Spinal cord (tissue), 10 donors: ENCODE measurements at places on chromosomes 3 and 15.

GRCh38 chr3:130934442-130935089 lies 40.7 kb downstream of the ATP2C1 start:
- DNase-seq = no peak

DNA sequence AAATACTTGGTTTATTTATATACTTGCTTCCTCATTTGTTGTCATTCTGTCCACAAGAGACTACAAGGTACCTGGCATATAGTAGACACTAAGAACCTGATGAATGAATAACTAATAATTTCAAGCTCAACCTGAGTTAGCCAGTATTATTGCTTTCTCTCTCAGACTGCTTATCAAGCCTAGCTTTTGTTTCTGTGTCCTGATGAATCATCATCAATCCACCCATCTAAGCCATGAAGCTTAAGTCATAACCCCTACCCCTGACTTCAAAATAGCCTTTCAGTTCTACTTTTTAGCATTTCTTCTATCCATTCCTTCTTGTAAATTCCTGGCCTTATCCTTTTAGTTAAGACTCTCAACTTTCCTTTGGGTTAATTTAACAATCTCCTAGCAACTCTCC lies 420.8 kb downstream of the EPHA6 start:
- DNase-seq = no peak

- DNase-seq = no peak
Observed at GRCh38 chr3:31013843-31014242, 119.4 kb upstream of the GADL1 start.

DNA sequence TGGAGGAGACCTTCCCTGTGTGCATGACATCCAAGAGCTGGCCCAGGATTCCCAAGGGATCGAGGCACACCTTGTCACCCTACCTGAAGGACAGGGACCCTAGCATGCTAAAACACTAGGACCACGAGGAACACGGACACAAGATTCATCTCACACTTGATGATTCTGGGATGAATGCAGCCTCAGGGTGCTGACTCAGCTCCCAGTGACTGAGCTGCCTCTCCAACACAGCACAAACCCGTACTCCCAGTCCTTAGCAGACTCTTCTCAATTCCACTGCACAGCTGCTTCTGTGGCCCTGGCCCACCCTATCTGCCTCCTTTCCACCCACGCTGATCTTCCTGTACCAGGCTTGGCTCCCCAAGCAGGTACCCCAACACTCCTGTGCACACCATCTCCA lies 9.1 kb upstream of the OXTR start:
- no peak for DNase-seq

- DNase-seq = no peak
Observed at GRCh38 chr3:164095279-164095678, 983.0 kb downstream of the SI start.

DNA sequence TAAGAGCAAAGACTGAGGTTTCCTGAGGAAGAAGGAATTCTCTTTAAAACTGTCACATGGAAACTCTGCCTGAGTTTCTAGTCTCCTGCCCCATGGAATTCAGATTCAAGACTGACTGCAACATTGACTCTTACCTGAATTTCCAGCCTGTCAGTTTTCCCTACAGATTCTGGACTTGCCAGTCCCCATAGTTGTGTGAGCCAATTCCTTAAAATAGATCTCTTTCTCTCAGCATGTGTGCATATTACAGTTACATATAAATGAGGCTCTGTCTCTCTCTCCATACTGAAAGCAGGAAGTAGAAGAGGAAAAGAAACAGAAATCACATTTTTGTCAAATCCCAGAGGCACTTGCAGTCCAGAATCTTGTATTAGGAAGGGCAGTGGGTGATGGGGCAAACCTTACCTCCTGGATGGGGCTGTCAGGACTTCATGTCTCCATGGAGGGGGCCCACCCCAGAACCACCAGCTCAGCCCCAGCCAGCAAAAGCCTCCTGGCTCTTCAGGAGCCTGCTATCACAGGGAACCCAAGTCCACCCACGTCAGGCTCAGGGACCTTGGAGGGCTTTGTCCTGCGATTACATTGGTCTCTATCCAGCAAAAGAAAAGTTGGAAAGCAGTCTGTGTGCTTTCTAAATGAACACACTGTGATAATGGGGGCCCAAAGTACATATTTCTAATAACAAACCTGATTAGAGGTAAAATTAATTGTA lies 18.8 kb upstream of the GOLGA8J start:
- peak; percentile 68 for DNase-seq

DNA sequence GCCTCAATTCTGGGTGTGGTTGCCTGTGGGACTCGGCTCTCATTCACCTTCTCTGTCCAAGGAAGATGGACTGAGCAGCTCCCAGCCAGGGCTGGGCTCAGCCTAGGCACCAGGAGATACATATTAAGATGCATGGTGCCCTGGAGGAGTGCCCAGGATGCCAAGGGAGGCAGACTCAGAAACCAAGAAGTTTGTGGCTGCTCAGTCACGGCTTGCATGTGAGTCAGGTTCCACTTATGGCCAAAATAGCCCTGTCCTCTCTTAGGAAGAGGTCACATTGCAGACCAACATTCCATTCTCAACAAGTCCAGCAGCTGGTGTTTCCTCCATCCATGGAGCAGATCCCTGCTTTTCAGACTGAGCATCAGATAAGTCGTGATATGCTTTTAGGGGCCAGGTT lies 21.8 kb downstream of the CDCP1 start:
- no peak for DNase-seq

- DNase-seq = no peak
Observed at GRCh38 chr3:59142556-59142955, 92.7 kb upstream of the CFAP20DC start.
